ENCODE measurements at places on chromosomes 7 and 10.
A peak's percentile ranks its signal among the peaks of the same experiment; 100 is the strongest.

GRCh38 chr7:55177068-55177530, 158.3 kb downstream of the EGFR start:
- no peak for DNase-seq

GRCh38 chr10:123413353-123413752, 252.8 kb upstream of the GPR26 start:
- no peak for DNase-seq

- no peak for DNase-seq
Observed at GRCh38 chr7:127803626-127804025, 151.6 kb downstream of the SND1 start.

- no peak for DNase-seq
Observed at GRCh38 chr10:44313761-44314165, 71.1 kb downstream of the CXCL12 start.

GRCh38 chr10:106992055-106992454, 172.5 kb downstream of the SORCS1 start:
- DNase-seq, result no peak

- no peak for DNase-seq
Observed at GRCh38 chr7:44697136-44698045, 51.3 kb upstream of the ZMIZ2 start.

GRCh38 chr7:133650487-133651300, 397.8 kb downstream of the EXOC4 start:
- no peak for DNase-seq

- no peak for DNase-seq
Observed at GRCh38 chr10:34526758-34527730, 288.1 kb downstream of the PARD3 start.

DNA sequence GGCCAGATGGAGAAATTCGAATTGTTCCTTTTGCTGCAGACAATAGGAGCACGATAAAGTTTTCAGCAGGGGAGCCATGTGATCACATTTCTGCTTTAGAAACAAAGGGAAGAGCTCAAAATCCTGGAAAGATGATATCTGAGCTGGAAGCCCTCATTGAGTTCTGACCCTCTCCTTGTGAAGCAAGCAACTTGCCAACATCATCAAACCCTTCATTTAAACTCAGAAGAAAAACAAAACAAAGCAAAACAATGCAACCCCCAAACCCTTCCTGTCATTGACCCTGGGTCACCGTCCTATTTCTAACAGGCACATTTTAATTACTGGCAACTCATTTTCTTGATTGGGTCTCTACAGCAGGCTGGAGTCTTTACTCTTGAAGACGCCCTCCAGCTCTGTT, 198.3 kb upstream of the ZNF32 start:
- no peak for DNase-seq

DNA sequence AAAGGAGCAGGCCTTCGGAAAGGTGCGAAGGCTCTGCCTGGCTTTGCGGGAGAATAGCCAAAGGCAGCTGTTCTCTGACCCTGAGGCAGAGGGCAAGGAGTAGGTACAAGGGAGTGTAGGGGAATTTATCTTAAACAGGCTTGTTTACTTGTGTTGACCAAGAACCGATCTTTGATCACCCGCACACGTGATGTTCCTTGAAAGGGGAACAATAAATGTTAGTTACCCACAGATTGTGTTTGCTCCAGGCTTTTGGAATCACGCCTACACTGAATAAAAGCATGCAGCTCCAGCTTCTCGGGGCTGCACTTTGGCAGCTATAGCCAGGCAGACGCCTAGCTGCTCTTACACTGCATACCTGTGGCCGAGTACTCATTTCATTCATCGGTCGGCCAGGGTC, 420.8 kb downstream of the PHF14 start:
- no peak for DNase-seq

- DNase-seq, result peak; percentile 88
Observed at GRCh38 chr10:123132576-123133477, 2.9 kb upstream of the HMX3 start.
